ENCODE measurements at places on chromosomes 1 and 21. TPM values are rescaled to one million over a fixed set of nuclear protein-coding genes. Genes with fewer than 3 reads are reported as not detected.

Gene CASQ2
- not detected for polyA plus RNA-seq

Gene SPRR2B
- polyA plus RNA-seq = not detected

Gene MMP23B
- polyA plus RNA-seq = 0.24 TPM

Gene KIAA0040
- 15.4 TPM for polyA plus RNA-seq

- DNase-seq = peak; percentile 76
These were observed 27.5 kb upstream of the SLC30A1 start for GRCh38 chr1:211606332-211606913.

- no peak for DNase-seq
These were observed 14.8 kb upstream of the KIF21B start for GRCh38 chr1:201038186-201038876.

DNA sequence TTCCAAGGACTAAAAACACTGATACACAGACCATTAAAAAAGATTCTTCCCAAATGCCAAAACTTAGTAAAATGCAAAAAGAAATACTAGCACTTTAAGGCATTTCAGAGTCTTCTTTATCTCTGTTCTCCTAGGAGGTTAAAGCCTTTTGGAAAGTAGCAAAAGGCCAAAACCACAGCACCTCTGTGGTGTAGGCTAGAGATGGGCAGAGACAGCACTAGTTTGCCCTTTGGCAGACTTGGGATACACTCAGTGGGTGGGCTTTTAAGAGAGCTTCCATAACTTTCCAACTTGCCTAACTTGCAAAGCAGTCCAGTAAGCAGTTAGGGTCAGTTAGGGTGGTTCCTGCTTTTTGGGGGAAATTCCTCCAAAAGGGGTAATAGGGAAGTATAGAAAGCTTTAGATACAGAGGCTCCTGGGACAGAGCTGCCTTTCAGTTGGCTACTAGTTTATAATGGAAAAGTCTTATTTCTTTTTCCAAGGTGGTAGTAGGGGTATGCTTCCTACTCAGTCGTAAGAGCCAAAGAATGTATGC is 17.9 kb upstream of the PTCH2 start:
- peak; percentile 16 for DNase-seq

GRCh38 chr1:9422911-9423505 is 116.3 kb upstream of the SLC25A33 start:
- no peak for DNase-seq

DNA sequence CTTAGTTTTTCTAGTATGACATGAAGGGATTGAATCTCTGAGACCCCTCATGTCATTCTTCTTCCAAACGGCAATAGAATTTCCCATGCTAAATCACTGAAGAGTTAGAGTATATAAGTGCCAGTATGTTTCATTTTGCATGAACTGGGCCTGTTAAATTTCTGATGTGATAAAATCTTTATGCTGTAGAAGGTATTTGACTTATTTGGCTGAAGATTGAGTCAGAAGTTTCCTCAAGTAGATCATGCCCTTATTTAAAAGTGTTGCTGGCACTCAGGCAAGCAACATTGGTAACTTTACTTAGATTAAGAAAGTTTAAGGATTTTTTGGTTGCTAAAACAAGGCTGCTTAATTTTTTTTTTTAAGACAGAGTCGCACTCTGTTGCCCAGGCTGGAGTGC is 13.3 kb downstream of the ATF6 start:
- no peak for DNase-seq

- DNase-seq = no peak
These were observed 23.3 kb upstream of the GBP2 start for GRCh38 chr1:89149229-89149628.

- no peak for DNase-seq
These were observed 3.2 kb downstream of the EDN2 start for GRCh38 chr1:41481109-41481775.

DNA sequence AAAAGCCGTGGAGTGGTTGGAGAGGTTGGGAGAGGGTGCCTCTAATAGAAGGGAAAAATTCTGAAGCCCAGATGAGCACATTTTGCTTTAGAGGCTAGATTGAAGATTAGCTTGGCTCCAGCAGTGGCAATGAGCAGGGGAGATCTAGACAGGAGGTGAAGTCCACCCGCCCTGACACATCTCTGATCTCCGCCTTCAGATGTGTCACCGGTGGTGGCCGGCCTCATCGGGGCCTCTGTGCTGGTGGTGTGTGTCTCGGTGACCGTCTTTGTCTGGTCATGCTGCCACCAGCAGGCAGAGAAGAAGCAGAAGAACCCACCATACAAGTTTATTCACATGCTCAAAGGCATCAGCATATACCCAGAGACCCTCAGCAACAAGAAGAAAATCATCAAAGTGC is 8.4 kb downstream of the SYT11 start:
- no peak for DNase-seq
